HEK293T (cell line): ENCODE measurements at places on chromosomes 7 and 10.

DNA sequence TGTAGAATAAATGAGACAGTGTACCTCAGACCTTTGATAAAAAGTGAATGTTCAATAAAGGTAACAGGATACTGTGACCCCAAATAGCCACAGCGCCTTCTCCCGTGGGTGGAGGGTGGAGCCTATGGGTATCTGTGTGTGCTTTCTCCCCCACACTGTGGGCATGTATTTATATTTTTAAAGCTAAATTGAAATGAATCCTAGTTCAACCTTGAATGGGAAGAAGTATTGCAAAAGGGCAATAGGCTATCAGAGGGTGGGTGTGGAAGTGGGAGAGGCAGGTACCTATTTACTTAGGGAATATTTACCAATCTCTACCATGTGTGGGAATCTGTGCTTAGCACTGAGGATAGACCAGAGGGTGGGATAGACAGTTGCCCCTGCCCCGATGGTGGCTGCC is 68.9 kb downstream of the PFKFB3 start:
- no peak for DNase-seq

DNA sequence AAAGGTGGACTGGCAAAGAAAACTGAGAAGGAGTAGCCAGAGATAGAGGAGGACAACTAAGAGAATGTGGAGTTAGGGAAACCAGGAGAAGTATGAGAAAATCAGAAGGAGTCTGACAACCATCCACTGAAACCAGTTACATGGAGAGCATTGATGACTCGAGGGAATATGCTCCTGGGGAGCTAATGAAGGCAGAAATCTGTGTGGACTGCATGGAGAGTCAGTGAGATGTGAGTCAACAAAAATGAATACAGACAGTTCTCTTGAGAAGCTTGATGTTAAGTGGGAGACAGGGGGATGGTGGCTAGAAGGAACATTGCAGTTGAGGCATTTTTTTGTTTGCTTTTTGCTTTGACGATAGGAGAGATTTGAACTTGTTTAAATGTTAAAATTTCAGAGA is 34.3 kb upstream of the ZNF32 start:
- no peak for DNase-seq

DNA sequence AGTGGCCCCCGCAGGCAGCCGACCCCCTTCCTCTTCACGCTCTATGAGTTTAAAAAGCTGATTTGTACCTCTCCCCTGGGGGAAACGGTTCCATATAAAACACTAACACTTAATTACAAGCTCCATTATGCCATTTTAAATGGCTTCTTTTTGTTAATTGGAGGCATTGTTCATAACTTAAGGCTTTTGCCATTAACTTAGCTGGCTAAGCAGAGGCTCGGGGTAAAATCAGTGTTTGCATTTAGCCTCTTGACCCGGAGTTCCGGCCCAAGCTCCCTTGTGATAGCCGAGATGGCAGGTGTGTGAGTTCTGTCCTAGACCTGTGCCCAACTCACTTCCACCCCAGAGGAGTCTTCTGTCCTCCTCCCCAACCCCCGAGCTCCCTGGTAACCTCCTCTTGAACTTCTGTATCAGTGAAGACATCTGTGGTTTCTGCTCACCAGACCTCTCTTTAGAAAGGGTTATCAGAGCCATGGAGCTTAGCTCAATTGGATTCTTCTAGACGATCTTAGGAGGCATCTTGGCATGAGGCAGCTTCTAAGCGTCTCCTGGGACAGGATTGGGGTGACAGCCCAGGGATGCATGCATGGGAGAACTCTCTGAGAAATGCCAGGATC is 34.2 kb upstream of the SH2B2 start:
- no peak for DNase-seq

- no peak for DNase-seq
Observed at GRCh38 chr7:118305671-118306070, 81.2 kb downstream of the ANKRD7 start.

DNA sequence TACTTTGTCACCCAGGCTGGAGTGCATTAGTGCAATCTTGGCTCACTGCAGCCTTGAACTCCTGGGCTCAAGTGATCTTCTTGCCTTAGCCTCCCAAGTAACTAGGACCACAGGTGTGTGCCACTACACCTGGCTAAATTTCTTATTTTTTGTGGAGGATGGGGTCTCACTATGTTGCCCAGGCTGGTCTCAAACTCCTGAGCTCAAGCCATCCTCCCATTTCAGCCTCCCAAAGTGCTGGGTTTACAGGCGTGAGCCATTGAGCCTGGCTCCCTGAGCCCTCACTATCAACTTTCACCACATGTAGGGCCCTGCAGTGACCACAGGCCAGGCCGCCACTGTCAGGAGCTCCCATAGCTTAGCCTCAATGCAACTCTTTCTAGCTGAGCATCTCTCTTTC is 110.2 kb downstream of the CUL2 start:
- DNase-seq = no peak

GRCh38 chr10:74178042-74178791 is 27.2 kb downstream of the ADK start:
- DNase-seq = no peak

- DNase-seq = no peak
Observed at GRCh38 chr10:12788277-12788676, 213.2 kb downstream of the CCDC3 start.

- no peak for DNase-seq
Observed at GRCh38 chr10:35946556-35946955, 304.5 kb upstream of the FZD8 start.

DNA sequence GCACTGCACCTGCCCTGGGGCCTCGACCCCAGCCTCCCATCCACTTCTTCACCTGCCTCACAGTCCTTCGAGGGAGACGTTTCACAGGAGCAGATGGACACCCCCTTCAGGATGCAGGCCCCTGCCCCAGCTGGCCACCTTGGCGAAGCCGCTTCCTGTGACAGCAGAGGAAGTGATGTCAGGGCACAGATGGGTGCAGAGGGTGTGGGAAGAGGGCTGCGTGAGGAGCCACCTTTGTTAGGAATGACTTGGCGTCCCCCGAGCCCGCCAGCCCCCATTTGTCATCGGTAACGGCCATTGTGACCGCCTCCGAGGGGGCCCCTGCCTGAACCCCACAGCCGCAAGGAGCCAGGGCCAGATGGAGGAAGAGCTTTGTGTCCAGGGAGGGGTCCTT is 47.4 kb upstream of the SLC29A3 start:
- no peak for DNase-seq

- DNase-seq = no peak
Observed at GRCh38 chr10:99369126-99369525, 40.0 kb downstream of the CNNM1 start.

DNA sequence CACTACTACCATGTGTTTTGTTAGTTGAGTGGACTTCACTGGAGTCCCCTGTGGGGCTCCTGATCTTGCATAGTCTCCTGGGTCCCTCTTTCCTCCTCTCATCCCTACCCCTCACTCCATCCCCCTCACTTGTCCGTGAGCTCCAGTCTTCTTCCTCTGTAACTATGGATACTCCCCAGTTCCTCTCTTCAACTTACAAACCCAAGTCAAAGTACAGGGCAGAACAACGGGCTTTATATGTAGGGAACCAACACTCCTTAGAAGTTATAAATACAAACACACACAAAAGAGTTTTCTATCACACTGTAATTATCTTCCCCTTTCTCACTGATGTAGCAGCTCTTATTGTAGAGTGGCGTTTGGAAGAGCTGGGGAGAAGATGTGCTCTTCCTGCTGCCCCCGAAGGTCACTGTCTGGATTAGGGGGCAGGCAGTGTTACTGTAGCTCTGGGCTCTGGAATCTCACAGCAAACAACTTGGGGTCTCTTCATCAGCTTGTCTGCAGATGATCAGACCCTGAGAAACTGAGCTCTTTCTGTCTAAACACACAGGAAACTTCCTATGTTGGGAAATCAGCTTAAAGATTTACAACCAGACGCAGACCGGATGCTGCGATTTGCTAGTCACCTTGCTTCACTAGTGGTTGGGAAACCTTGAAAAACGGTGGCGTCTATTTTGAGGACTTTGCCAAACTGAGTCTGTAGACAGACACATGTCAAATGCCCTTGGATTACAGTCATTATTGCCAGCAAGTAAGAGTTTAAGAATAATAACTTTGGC is 13.6 kb downstream of the SNX10 start:
- no peak for DNase-seq

GRCh38 chr7:18230271-18230670 is 202.6 kb upstream of the PRPS1L1 start:
- DNase-seq = no peak

DNA sequence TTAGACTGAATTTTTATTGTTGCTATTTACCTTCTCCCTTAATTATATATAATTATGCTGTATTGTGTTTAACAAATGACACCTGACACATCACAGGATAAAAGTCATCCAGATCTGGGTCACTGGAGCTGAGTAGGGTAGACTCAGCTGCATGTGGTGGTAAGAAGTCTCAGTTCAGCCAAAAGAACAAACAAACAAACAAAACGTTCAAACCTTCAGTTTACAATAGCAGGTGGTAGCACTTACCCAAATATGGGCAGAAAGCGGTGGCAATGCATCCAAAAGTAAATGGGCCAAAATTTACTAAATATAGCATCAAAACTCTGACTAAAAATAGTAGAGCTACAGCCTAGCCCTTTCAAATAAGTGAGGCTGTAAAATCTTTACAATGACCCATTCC is 42.2 kb downstream of the ZWINT start:
- DNase-seq = no peak

- no peak for DNase-seq
Observed at GRCh38 chr10:36336315-36336714, 694.2 kb upstream of the FZD8 start.

DNA sequence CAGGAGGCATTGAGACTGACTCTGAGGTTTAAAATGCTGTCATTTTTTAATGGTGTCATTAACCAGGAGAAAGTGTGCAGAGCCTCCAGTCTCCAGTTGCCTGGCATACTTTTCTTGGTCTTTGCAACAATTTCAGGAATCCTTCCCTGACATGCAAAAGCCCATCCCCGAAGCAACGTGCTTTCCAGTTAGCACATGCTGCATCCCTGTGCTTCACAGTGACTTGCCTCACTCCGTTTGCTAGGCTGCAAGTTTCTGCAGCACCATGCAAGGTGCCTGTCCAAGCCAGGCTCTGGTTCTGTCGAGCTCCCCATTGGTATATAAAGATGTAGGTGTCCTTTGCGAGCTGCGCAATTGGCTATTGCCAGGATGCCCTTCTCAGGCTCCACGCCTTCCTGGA is 135.0 kb downstream of the GALNT17 start:
- DNase-seq = no peak

DNA sequence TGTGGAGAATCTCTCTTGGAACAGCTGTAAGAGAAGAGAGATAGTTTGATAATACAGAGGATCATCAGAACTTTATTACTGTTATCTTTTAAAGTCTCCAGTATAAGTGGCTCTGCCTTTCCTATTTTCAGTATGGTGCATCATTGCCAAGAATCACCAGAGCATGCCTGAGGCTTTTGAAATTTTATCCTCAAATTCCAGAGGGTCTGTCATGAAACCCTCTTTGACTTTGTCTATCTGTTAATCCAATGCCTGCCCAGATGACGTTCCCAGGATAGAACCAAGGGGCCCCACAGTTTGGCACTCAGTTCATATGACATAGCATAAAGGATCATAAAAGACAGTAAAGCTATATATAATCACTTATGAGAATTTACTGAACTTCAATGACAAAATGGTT is 35.3 kb upstream of the SEMA3C start:
- no peak for DNase-seq

- DNase-seq = no peak
Observed at GRCh38 chr10:15455456-15455855, 84.4 kb upstream of the FAM171A1 start.

DNA sequence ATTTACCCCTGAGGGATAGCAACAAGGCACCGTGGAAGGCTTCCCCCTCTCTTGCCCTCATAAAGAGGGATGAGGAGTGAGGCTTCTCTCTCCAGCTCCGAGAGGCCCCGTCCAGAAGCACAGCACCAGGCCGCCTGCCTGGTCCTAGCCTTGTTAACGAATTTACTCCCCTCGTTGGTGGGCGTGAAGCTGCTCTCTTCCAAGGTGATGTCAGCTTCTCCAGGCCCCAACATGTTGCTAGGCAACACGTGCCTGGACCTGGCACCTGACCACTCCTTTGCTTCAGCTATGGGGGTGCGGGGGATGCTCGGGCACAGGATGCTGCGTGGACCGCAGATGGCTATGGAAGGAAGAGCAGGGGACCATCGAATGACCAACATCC is 135.2 kb upstream of the MGMT start:
- no peak for DNase-seq

- DNase-seq = no peak
Observed at GRCh38 chr7:79403451-79403850, 50.0 kb downstream of the MAGI2 start.

- DNase-seq = peak; percentile 69
Observed at GRCh38 chr10:67779465-67780203, 58.4 kb downstream of the DNAJC12 start.
